Stimulated activated CD8-positive, alpha-beta memory T cell treated with anti-CD3 and anti-CD28 coated beads, Interleukin-15, amount 100 ng/mL, for 1 hour (primary cell): ENCODE measurements at places on chromosomes 6 and 20.

GRCh38 chr6:46215777-46216176, 45.0 kb upstream of the ENPP5 start:
- no peak for DNase-seq

GRCh38 chr6:31163922-31164321, 5.5 kb downstream of the TCF19 start:
- no peak for DNase-seq

DNA sequence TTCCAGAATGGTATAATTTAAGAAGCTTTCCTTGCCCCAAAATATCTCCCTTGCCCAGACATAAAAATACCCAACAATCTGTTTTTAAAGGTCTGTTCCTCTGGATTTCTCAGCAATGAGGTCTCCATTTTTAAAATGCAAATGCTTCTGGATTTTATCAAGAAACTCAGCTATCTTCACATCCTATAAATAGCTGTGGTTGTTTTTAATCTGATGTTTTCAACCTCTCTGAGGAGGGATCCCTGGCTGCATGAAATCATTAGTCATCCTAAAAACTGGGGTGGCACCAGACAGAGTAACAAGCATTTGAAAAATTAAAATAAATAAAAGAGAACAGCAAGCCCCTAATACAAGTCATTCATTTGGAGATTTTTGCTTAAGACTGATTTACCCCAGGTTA, 168.5 kb upstream of the ID4 start:
- no peak for DNase-seq

DNA sequence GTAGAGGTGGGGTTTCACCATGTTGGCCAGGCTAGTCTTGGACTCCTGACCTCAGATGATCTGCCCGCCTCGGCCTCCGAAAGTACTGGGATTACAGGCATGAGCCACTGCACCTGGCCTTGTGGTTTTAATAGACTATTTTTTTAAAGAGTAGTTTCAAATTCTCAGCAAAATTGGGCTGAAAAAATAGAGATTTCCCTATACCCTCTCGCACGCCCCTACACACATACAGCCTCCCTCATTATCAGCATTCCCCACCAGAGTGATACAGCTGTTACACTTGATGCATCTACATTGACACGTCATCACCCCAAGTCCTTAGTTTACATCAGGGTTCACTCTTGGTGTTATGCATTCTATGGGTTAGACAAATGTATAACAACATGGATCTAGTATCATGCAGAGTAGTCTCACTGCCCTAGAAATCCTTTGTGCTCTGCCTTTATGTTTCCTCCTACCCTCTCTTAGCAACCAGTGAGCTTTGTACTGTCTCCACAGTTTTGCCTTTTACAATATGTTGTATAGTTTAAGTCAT, 103.6 kb downstream of the CDYL start:
- DNase-seq = no peak

DNA sequence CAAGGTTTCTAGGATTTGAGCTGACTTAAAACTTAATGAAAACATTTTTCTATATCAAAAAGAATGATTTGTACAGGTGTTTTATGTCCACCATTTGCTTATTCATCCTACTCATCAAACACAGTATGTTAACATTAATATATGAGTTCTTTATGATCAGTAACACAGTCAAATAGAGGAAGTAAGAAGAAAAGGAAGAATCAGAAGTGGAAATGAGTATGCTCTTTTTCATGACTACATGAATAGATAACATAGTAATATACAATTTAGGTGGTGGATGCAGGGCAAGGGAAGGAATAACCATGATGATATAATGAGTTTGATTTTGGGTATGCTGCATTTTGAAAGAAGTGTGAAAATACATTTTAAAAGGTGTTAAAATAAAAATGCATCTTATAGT, 16.5 kb downstream of the KPNA5 start:
- no peak for DNase-seq

DNA sequence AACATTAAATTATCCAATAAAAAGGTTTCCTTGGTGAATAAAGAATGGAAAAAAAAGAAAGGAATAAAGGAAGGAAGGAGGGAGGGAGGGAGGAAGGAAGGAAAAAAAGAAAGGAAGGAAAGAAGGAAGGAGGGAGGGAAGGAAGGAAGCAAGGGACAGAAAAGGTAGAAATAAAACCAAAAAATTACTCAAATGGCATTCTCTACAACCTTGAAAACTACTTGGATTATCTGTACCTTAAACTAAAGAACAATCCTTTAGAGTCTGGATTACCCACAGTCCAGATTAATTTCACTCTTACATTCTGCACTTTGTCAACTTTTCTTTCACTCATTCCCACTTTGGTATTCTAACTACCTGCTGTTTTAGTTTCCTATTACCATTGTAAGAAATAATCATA, 361.8 kb upstream of the ADGRB3 start:
- no peak for DNase-seq

GRCh38 chr20:43941476-43942200, 27.0 kb downstream of the TOX2 start:
- DNase-seq = no peak

DNA sequence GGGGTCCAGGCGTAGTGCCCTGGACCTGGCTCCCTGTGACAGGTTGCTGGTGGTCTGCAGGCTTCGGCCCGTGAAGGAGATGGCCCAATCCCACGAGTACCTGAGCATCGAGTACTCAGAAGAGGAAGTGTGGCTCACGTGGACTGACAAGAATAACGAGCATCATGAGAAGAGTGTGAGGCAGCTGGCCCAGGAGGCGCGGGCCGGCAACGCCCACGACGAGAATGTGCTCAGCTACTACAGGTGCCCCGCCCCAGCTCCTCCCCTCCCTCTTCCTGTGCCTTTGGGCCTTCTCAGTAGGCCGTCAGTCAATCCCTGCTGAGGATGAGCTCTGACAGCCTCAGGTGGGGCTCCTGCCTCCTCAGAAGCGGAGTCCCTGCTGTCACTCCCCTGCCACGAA, 42.6 kb downstream of the UQCC2 start:
- no peak for DNase-seq

GRCh38 chr20:24778585-24779031, 170.5 kb upstream of the CST7 start:
- DNase-seq = no peak

GRCh38 chr6:110410511-110410910, 4.9 kb downstream of the DDO start:
- DNase-seq = no peak

GRCh38 chr6:680666-681340, 12.1 kb downstream of the EXOC2 start:
- no peak for DNase-seq

DNA sequence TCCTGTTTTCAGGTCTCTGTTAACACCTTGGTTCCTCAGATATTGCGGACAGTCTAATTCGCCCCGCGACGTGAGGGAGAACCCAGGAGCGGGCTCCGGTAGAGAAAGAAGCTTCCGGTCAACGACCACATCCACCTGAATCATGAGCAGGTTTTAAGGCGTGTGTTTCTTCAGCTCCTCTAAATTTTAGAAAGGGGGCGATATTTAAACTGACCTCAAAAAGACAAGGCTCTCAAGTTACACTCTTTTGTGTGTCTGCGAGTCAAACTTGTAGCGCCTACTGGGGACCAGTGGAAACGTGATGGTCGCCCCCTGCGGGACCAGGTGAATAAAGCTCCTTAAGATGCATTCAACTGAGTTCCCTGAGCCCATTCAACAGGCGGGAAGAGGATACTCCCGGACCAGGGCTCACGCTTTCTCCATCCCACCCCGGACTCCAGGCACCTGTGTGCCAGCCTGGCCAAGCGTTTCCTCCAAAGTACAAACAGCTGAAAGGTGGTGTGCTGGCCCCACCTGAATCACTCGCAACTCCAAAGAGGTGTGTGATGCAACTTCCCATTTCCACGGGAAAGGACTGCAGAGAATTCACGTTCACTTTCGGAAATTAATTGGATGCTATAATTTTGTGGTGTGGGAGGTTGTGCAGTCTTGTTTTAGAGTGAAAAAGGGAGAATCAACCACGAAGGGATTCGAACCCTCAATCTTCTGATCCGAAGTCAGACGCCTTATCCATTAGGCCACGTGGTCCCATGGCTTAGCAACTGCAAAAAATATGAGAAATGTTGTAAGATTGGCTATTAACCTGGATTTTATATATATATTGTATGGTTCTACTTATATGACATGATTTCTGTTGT, 17.0 kb downstream of the GPX5 start:
- peak; percentile 33 for DNase-seq

DNA sequence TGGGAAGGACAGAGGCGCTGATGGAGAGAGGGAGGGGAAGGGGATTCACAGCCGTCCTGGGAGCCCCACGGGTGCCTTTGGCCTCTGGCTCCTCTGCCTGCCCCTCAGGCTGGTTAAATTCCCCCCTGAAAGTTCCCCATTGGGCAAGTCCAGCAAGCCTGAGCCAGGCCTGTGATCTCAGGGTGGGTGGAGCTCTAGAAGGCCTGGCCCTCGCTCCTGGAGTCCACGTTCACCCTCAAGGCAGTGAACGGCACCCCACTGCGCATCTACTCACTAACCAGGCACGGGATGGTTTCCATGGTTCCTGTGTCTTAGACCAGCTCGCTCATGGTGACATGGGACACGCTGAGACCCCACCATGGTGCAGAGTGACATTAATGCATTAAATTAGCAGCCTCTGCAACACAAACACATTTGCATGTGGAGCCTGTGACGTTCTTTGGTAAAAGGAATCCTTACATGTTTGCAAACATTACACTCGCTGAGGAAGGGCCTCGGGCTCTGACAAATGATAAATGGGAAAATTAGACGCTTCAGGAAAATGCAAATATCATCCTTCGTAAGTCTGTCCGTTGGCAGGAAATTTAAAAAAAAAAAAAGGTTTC, 452.7 kb downstream of the PREX1 start:
- DNase-seq = no peak

DNA sequence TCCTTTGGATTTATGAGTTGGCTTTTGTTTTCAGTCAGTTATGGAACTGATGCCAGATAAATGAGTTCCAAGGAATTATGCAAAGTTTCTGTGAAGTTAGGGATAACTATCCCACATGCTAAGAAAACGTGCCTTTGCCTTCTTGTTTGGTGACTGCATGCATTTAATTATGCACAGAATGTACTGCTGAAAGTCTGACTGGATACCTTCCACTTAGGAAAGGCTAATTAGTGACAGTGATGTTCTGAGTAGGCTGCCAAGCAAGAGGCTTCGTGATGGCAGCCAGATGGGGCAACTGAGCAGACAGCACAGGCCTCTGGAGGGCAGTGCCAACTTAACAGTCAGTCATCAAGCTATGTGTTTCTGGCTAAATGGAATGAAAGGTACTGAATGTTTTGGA, 289.9 kb downstream of the CD109 start:
- DNase-seq = no peak

GRCh38 chr6:29631860-29632731, 887 bp downstream of the GABBR1 start:
- no peak for DNase-seq

- no peak for DNase-seq
Measured at GRCh38 chr6:147779624-147780023, 271.1 kb downstream of the SAMD5 start.

- no peak for DNase-seq
Measured at GRCh38 chr6:102488729-102489128, 1095.2 kb downstream of the GRIK2 start.

DNA sequence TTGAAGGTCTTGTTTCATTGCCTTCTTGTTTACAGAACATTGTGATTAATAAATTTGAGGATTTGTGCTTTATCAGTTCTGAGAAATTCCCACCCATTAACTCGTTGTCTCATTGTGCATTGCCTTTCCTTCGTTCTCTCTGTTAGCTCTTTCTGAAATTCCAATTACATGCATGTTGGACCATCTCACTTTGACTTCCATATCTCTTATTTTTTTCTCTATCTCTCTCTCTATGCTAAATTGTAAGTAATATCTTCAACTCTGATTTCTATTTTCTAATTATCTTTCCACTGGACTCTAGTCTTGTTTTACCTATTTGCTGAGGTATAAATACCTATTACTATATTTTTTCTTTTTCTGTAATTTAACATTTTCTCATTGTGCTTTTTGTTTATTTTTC, 92.3 kb downstream of the SHLD1 start:
- DNase-seq = no peak

DNA sequence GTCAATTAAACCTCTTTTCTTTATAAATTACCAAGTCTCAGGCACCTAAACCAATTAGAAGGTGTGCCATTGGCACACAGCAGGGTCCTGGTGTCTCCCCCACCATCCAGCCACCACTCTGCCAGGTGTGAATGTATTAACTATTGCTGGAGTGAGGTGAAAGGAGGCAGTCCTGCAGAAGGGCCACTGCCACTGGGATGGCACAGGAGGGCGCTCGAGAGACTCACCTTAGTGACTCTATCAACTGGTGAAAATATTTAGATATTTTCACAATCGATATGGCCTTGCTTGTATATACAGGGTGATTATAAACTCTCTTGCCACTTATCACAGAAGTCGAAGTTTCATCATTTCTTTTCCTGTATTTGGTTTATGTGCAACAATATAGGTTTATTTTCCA, 145.6 kb upstream of the ESR1 start:
- no peak for DNase-seq

DNA sequence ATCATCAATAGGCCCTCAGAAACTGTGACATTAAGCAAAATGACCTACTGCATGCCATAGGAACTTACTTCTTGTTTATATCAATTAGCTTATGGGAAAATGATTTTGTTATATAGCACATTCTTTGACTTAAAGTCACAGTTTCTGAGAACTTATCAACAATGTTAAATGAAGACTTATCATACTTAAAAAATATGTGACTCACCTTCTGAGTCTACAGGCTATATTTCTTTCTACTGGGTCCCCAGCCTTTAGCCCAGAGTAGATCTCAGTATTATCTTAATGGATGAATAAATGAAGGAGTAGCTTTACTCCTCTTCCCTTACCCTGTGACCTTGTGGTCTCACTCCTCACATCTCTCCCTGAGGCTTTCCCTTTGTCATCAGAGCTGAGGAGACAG, 180.2 kb downstream of the MAFB start:
- no peak for DNase-seq

GRCh38 chr20:50169329-50169823, 15.9 kb upstream of the PEDS1 start:
- DNase-seq = peak; percentile 80

GRCh38 chr20:10250902-10251301, 32.3 kb downstream of the SNAP25 start:
- DNase-seq = no peak

DNA sequence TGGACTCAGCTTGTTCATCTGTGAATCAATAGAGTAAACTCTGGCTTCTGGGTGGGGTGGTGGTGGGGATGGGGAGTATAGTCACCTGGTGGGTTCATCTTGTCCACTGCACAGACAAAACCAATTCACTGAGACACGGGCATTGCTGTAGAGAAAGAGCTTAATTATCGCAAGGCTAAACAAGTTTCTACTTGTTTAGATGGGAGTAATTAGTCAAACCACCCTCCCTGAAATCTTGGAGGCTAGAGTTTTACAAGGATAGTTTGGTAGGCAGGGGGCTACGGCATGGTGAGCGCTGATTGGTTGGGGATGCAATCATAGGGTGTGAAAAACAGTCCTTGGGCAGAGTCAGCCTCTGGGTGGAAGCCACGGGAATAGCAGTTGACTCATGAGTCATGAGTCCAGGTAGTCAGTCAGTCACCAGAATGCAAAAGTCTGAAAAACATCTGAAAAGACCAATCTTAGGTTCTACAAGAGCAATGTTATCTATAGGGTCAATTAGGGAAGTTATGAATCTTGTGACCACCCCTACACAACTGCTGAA, 77.8 kb downstream of the STMND1 start:
- DNase-seq = no peak
